Stimulated activated CD8-positive, alpha-beta memory T cell treated with anti-CD3 and anti-CD28 coated beads, Interleukin-12 subunit alpha, Interleukin-12 subunit beta, amount 100 ng/mL, for 4 hours (primary cell): ENCODE measurements at places on chromosomes 2 and 18.

DNA sequence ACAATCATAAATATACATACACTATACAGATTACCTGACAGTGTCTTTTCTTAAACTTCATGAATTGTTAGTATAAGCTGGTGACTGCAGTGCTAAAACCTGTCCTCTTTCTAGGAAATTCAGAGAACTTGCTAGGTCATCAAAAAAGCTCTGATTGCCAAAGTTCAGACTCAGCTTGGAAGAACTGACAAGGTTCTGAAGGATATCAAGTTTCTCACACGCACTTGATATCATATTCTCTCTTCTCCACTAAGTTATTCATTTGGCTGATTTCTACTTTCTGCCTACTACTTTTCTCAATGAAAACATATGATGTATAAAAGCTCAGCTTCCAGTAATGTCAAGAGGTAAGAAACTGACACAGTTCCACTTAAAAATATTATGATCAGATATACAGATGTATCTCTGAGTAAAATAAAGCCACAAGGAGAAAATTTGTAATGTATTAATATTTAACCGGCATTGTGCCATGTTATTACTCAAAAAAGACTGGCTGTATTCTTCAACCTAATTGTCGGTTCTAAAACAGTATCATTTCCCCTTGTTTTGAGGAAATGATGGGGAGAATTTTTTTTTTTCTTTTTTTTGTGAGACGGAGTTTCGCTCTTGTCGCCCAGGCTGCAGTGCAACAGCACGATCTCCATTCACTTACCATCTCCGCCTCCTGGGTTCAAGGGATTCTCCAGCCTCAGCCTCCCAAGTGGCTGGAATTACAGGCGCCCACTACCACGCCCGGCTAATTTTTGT lies 2.4 kb downstream of the OSBPL1A start:
- no peak for DNase-seq

GRCh38 chr2:98900721-98901120 lies 35.3 kb downstream of the CRACDL start:
- no peak for DNase-seq

DNA sequence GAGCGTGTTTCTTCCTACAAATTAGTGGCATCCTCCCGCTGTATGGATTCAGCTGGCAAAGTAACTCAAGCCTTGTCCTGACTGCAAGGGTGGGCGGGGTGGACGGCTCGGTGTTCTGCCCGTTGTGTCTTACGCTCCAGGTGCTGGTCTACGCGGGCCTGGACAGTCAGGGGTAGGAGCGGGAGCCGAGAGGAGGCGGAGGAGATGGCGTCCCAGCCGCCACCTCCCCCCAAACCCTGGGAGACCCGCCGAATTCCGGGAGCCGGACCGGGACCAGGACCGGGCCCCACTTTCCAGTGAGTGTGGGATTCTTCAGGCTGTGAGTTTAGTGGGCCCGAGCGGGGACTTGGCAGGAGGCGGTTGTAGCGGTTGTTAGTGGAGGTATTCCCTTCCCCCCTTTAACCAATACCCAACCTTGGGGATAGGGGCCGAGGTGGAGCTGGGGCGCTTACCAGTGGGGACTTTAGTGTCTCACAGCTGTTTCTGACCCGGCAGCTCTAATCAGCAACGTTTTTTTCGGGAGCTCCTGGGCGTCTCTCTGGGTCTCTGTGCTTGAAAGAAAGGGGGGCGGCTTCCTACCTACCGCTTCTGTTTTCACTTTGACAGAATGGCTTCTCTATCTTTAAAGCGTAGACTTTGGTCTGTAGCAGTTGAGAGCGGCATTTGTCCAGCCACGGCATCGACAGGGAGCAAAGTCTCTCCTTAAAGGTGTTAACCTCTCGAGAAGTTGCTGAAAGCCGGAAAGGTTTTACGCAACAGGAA lies at the start of the genes PEX13 and PUS10:
Gene PEX13, plus strand, starts transcription at position 165 of the 762 bp plus-strand sequence. Its CDS starts 40 bp downstream, at position 205.
Gene PUS10, minus strand, starts transcription at position 700 of the 762 bp plus-strand sequence. CDS start 6,365 bp downstream, outside the sequence.
- peak; percentile 45 for DNase-seq

- DNase-seq = no peak
These were observed at the start of gene ASAP2 for GRCh38 chr2:9205963-9206948. Gene ASAP2 (plus strand): TSS chr2:9206812. CDS start chr2:9207105, 293 bp downstream.

- no peak for DNase-seq
These were observed 61.6 kb upstream of the RAB27B start for GRCh38 chr18:54766634-54767033.

DNA sequence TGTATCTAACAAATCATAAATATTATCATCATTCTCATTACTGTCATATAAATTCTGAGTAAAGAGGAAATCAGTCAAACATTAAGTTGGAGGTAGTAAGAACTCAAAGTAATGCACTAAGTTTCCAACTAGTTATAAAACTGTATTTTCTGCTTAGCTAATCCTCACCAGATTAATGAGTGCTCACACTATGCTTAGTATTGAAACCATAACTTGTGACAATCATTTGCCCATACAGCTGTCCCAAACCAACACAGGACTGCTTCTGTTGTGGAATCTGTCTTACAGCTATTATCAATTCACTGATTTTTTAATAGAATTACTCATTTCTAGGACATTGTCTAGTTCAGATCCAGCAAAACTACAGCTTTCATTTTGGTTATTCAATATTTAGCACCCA lies 41.5 kb upstream of the TANK start:
- DNase-seq = no peak

DNA sequence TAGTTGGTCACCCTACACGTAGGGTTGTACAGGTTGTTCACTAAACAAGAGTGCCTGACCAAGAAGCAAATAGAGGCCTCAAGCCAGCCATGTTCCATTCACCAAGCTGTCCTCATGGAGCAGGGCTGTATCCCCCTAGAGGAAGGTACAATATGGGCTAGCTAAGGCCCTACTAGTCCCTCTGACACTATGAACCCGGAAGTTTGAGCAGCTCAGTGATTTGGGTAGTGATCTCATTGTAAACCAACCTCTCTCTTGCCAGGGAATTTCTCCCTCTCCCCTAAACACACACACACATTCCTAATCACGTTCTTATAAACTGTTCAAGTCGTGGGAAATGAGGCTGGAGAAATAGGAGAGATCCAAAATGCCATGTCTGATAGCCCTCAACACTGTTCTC lies 6.7 kb upstream of the CYS1 start:
- no peak for DNase-seq

- no peak for DNase-seq
These were observed 458.0 kb downstream of the CPS1 start for GRCh38 chr2:211014376-211014775.

- DNase-seq = no peak
These were observed 61.3 kb upstream of the PGAP1 start for GRCh38 chr2:196987649-196988364.

DNA sequence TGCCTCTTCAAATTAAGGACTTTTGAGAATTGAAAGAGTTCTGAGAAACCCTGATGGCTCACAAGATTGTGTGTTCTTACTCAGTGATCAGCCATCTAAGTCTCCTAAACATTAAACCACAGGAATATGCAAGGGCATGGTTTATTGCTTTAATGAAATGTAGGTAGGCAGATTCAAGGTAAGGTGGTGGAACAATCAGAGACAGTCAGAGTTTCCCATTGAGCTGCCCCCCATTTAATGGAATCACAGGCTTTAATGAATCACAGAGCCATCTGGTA lies 107.8 kb upstream of the LRATD1 start:
- no peak for DNase-seq

DNA sequence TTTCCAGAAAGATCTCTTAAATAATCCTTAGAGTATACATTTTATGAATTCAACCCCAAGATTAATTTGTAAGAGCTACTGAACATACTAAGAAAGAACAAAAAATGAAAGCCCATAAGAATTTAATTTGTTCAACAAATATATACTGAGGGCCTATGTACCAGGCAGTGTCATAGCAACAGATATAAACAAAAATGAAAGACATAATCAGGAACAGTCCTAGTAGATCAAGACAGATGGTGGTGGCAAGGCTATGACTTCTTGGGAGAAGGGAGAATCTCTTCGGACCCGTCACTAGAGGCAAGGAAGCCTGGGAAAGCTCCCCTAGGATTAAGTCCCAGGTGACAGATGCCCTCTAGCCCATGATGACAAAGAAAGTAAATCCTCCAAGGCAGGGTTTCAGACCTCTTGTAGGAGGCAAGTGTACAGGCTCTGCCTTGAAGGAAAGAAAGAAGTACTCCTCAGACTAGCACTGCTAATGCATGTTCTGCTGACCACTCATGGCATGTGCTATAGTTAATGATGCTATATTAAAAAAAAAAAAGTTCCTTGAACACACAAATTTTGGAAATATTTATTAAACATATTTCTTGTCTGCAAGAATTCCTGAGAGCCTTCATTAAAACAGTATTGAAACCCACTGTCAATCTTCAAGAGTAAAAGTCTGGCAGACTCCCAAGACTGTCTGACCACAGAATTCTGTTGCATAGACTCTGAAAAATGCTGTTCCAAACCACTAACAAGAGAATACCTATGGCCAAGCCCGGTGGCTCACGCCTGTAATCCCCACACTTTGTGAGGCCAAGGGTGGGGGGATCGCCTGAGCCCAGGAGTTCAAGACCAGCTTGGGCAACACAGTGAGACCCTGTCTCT lies 31.5 kb downstream of the NOL10 start:
- no peak for DNase-seq

DNA sequence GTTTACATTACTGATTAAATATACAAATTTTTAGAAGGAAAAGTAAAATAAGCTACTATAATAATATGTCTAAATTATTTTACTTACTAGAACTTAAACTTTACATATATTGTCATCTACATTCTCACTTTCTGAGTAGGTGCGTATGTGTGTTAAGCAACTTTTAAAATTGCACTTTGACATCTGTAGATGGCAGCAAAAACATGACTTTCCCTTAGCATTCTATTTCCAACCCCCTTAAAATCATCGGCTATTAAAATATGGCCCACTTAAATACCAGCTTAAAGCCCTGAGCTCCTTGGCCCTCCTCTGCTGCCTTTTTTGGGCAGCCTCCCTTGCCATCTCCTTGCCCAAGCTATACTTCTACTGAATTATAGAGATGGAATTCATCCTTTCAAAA lies 78.0 kb downstream of the UPP2 start:
- no peak for DNase-seq

DNA sequence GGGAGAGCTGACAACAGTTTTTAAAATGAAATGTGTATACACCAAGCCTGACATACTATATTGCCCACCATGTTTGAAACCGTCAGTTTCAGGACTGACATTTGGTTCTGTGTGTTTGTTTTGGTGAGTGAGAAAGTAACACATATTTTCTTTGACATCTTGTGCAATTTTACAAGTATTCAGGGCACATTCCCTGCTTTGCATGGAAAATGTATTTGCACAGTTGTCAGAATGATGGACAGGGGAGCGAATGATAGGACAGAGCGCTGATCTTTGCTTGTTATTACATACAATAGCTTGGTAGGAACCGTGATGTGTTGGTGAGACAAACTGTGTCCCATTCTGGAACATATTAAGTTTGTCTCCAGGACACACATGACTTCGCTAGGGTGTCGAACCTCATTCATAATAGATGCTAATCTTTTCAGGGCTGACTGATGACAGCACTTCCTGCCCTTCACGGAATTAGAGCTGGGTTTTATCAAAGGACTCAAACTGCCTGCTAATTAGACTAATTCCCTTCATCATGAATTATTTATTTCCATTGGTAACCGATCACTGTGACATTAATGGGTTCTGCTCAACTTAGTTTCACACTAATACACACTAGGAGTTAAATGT lies 158.5 kb downstream of the CDCA7 start:
- DNase-seq = no peak

DNA sequence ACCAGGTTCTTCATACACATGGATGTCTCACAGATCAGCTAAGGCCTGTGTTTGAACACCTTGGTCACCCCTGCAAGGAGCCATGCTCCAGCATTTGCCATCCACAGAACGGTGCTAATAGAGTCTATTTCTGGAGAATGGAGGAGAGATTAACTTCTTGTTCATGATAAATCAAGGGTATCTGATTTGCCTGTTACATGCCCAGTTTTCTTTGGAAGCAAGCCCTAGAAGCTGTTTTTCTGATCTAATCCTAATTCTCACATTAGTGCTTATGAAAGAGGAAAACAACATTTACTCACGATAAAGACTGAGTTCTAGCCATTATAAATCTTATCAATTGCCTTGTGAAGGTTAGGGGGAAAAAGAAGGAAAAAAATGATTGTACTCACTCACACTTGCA lies 119.6 kb upstream of the DTNA start:
- no peak for DNase-seq

DNA sequence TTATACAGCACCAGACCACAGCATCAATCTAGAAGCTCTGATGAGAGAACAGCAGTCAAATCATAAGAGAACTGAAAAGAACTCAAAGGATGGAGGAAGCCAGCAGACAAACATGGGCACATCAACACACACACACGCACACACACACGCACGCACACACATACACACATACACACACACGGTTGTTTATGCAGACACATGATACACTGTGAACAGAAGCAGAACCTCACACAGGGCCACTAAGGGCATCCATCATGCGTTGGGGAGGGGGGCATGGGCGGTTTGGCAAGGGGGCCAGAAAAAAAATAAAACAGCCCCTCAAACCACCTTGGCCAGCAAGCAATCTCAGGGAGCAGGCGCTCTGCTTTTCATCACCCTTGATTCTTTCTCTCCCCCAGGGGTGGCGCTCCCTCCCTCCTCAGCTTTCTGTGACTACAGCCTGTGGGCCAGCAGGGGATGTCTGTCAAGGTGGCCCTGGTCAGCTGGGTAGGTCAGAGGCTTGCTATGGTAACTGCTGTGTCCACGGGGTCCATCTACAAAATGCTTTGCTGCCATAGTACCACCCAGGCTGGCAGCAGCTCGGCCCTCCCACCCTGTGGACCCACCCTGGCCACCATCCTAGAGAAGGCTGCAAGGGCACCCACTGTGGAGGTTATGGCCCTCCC lies 318.0 kb downstream of the CELF4 start:
- DNase-seq = no peak

DNA sequence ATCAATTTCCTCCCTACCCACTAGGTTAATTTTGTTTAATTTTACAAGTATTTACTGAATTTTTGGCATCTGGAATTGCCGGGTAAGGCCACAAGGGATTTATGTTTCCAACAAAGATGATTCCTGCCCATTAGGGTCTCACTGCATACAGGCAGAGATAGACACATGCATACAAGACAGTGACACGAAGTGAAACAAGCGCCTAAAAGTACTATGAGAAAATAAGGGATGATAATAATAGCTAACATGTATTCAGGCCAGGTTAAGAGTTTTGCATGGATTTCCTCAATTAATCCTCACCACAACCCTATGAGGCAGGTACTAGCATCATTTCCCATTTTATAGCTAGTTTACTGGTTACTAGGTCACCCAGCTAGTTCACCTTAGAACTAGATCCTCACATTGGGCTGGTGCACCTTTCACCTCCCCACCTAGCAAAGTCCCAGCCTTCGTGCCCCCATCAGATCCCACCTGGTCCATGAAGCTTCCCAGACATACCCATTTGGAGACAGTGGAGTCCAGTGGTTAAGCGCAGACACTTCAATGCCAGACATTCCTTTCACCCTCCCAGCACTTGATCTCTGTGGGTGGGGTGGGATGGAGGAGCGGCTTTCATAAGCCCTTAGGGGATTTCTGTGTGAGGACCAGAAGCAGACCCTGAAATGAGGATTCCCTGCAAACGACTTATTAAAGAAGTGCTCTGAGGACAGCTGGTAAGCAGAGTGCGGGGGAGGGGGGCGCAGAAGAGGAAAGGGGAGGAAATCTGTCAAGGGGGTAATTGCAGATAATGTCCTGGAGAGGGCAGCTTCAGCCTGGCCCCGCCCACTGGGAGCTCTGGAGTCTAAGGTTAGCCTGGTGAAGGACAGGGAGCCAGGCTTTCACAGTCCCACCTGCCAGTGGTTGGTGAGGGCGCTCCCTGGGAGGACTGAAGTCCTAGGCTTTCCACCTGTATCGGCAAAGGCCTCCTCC lies 5.8 kb upstream of the DGUOK start:
- no peak for DNase-seq

GRCh38 chr2:224971214-224971613 lies 71.1 kb downstream of the DOCK10 start:
- DNase-seq = no peak
